ENCODE measurements at places on chromosomes 11 and 22.

GRCh38 chr11:25423436-25424199, 908.3 kb upstream of the ANO3 start:
- DNase-seq = no peak

DNA sequence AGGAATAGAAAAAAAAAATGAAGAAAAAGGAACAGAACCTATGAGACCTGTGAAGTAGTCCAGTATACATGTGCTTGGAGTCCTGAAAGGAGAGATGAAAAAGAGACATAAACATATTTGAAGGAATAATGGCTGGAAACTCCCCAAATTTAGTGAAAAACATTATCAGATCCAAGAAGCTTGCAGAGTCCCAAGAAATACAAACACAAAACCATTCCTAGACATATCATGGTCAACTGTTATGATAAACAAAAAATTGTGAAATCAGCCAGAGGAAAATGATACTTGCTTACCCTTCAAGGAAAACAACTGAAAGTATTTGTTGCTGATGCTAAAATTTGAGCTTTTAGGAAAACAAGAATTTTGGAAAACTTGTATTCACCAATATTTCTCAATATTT, 250.1 kb downstream of the DDX10 start:
- no peak for DNase-seq

GRCh38 chr11:5701055-5701577, 11.5 kb downstream of the TRIM22 start:
- no peak for DNase-seq

GRCh38 chr22:28405588-28405987, 274.1 kb downstream of the TTC28 start:
- no peak for DNase-seq

- DNase-seq = no peak
Measured at GRCh38 chr11:100536979-100537378, 150.1 kb upstream of the ARHGAP42 start.

DNA sequence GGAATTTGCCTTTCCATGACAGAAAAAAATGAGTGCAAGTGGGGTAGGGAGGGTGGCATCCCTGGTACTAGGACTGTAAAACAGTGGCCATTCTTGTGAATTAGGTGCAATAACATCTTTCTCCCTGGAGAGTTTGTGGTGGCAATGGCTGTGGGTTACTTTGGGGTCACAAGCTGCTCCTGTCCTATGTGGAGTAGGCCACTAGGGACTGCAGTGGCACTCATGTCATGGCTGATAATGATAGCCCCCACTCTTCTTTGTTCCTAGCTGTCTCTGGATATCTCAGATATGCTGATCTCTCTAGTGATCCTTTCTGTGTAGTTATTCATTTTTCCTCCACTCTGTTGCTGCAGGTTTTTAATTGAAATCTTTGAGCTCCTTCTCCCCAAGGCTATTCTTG, 270.5 kb upstream of the CHORDC1 start:
- no peak for DNase-seq

GRCh38 chr11:99535406-99535805, 514.7 kb downstream of the CNTN5 start:
- no peak for DNase-seq

DNA sequence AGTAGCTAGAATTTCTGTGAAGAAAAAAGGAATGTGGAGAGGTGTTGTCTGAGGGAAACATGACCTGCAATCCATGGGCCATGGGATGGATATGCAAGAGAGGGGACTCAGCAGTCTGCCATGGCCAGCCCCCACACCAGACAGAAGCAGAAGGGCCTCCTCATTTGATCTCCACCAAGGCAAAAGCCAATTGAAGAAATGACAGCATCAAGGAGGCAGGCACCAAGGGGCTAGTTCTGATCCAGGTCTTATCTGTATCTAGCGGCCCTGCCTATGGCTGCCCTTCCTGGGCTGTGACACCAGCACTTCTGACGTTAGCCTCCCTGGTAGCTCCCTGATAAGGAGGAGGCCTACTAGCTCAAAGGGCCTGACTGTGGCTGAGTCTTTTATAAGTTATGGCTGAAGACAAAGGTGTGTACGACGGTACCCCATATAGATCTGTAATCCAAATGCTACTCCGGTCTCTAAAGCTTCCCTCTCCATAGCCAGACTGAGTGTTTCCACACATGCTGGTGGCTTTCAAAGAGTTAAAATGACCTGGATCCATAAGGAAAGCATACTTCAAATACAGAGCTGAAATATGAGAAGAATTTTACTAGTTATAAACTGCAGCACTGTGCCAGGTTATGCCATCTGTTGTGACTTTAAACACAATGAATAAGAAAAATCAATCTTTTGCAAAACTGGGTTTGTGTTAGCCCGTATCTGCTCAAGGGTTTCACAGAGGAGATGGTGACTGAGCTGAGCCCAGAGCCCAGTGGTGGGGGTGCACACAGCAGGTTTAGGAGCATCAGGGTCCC, 34.4 kb downstream of the HIRA start:
- DNase-seq = no peak

GRCh38 chr11:73182824-73183321, 35.2 kb upstream of the P2RY2 start:
- DNase-seq = no peak

DNA sequence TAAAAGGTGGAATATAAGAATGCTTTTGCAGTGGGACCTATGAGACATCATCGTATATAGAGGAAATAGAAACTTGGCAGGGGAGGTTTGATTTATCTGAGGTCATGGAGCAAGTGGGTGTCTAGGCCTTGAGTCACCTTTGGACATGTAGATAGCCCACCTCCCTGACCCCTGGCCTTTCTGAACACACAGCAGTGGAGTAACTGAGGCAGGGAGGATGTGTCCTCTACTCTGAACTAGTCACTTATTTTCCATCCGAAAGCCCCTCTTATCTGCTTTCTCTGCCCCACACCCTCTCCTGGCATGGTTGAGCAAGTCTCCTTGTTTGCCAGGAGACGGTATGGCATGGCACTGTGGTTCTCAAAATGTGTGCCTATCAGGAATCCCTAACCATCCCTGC, 7.9 kb downstream of the CD82 start:
- no peak for DNase-seq

GRCh38 chr11:123718063-123718462, 23.4 kb downstream of the ZNF202 start:
- DNase-seq = no peak

DNA sequence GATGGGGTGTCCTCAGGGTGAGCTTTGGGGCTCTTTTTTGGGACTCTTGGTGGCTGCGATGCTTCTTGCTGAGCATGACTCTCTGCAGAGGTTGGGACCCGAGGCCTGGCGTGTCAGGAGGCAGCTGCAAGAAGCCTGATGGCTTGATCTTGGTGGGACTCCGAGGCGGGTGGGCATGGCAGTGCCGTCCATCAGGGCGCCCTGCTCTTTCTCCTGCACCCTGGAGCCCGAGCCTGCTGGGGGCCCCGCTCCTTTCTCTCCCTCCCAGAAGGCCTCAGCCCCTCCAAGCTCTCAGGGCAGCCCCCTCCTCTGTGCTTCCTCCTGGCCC, 432.7 kb downstream of the TBC1D22A start:
- no peak for DNase-seq

- no peak for DNase-seq
Measured at GRCh38 chr22:47808236-47808635, 1045.8 kb downstream of the TBC1D22A start.

DNA sequence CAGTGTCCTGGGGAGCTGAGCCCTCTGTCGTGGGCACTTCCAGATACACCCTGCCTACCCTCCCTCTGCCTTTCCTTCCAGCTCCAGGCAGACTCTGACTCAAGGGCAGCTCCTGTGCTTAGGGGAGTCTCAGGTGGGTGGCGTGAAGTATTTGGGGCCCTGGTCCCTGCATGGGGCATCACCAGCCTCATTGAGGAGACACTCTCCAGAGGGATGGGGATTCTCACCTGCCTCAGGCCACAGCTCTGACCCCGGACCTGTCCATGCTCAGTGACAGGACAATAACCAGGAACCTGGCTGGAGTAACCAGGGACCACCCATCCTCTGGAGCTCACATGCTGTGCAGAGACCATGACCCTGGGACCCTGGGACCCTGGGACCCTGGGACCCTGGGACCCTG, 41.2 kb downstream of the GGTLC2 start:
- no peak for DNase-seq

- DNase-seq = no peak
Measured at GRCh38 chr11:125404157-125404810, 91.8 kb downstream of the FEZ1 start.

DNA sequence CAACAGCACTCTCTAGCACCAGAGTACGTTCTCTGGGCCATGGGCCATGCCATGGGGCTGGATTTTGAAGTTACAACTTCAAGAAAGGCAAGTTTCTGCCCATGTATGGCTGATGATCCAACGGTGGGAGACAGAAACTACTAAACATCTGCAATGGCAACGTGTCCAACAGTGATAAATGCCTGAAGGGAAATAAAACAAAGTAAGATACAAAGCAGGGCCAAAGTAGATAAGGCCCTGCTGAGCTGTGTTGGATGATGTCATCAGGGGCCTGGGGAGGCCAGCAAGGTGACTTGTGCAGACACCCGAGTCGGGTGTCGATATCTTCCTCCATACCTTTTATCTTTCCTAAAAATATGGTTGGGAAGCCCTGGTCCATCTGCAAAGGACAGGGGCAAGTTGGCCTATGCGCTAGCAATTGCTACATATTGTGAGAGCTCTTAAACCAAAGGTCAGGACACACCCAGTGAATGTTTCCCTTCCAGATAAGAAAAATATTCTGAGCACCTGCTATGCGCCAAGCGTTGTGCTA, 487.2 kb downstream of the MN1 start:
- DNase-seq = no peak

- no peak for DNase-seq
Measured at GRCh38 chr22:38032681-38033521, 24.3 kb upstream of the PICK1 start.

DNA sequence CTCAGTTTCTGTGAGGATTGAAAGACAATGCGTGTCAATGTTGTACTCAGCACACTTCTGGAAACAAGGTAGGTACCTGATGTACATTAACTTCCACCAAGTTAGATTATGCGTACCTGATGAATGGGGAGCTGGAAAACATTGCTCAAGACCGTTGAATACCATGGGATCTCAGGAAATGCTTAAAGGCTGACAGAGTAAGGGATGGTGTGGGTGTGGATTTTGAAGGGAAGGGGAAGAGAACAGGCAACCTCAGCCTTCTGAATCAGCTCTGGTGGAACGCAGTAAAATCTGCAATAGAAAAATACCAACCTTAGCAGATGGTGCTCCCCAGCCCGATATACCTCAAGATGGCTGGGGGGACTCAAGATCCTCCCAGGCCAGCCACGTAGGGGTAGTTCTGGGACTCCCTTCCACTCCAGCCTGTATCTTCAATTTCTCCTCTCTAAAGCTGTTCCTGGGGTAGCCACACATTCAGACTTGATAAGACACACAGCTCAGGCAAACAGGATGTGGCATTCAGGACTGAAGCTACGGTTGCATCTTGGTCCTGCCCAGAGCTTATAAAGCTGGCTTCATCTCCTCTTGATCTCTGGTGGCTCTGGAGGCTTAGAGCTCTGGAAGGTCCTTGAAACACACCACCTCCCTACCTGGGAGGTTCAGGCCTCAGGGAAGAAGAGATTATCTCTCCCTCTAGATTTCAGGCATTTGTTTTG, 111.8 kb downstream of the CTNND1 start:
- DNase-seq = no peak

GRCh38 chr11:83827940-83828554, 541.9 kb upstream of the CCDC90B start:
- no peak for DNase-seq

- no peak for DNase-seq
Measured at GRCh38 chr22:29712119-29712518, 7.7 kb upstream of the CABP7 start.

DNA sequence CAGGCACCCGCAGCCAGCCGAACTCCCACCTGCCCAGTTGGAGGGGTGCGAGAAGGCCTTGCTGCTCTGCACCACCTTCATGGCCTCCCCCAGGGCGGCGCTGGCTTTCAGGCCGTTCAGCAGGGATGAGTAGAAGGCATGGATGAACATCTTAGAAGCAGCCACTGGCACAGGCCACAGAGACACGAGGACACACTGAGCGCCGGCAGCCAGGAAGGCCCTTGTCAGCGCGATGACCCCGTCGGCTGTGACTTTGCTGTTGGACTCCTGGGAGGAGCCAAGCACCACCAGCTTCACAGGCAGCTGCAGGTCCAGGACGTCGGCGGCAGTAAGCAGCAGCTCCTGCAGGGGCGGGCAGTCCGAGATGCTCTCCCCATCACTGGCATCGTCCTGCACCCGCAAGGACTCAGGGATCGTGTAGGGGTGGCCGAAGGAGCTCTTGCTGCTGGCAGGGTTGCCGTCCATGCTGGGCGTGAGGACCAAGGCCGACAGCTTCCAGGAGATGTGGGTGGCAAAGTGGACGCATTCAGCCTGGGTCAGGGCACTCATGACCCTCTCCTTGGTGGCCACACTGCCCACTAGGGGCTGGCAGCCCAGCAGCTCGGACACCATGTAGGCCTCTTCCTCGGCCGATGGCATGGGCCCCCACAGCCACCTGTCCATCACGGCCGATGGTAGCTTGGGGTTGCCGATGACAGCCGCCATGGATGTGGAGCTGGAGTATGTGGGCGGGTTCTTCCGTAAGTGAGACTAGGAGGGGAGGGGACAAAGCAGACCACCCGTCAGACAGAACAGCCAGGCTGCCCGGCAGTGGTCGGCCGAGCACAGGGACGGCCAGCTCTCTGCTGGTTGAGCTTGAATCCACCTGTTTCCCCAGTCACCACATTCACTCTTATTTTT, 79.7 kb upstream of the PITPNB start:
- no peak for DNase-seq

GRCh38 chr22:35299673-35300499, at the start of gene TOM1:
TSS of gene TOM1 (plus strand) at chr22:35299894. CDS start at chr22:35299929, 35 bp downstream.
- peak; percentile 98 for DNase-seq

GRCh38 chr22:40476341-40476740, 105.9 kb downstream of the SGSM3 start:
- DNase-seq = no peak

DNA sequence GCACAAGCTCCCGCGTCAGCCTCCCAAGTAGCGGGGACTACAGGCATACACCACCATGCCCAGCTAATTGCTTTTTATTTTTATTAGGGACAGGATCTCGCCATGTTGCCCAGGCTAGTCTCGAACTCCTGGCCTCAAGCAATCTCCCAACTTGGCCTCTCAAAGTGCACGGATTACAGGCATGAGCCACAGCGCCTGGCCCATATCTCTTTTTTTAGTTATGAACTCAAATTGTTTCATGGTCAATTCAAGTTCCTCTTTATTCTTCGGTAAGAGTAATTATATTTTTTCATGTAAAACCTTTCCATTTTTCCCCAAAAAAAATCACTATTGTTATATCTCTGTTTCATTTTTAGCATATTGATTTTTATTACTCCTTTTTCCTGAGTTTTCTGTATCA, 25.5 kb downstream of the FCHSD2 start:
- DNase-seq = no peak

DNA sequence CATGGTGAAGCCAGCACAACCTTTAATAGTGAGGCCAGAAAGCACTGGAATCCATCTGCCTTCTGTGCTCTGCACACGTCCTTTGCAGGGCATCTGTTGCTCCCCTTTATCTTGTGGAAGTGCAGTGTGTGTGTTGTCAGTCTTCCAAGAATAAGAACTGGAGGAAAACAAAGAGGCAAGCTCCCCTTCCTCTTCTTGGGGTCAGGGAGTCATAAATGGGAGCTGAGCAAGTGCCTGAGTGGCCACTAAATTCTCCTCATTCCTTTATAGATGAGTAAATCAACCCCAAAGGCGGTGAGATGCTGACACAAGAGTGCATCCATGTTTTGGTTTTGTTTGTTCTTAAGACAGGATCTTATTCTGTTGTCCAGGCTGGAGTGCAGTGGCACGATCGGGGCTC, 38.3 kb downstream of the WT1 start:
- DNase-seq = no peak

- no peak for DNase-seq
Measured at GRCh38 chr11:75891947-75892739, 77.1 kb downstream of the UVRAG start.
